Activated naive CD4-positive, alpha-beta T cell (primary cell): ENCODE measurements at places on chromosomes 1 and 21.

GRCh38 chr1:158425027-158425426 lies 1.0 kb downstream of the OR10K2 start:
- DNase-seq: no peak

- DNase-seq: peak; percentile 1
Observed at GRCh38 chr1:108200687-108201051, 526 bp upstream of the SLC25A24 start.

DNA sequence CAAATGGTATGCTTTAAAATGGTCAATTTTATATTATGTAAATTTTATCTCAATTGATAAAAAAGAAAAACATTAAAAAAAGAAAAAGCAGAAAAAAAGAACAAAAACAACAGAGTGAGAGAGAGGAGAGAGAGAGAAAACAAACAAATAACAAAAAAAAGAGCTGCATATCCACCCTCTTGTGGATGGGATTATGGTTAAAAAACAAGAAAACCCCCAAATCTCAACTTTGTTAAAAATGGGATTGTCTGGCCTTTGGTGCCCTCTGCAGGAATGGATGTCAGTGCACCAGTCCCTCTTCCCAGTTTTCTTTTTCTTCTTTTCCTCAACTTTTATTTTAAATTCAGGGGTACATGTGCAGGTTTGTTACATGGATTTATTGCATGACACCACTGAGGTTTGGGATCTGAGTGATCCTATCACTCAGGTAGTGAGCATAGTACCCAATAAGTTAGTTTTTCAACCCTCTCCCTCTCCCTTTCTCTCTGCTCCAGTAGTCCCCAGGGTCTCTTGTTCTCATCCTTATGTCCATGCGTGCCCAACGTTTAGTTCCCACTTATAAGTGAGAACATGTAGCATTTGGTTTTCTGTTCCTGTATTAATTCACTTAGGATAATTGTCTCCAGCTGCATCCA lies 28.1 kb downstream of the RNF187 start:
- DNase-seq: no peak

- DNase-seq: no peak
Observed at GRCh38 chr1:21188235-21188634, 11.5 kb upstream of the EIF4G3 start.

GRCh38 chr1:27517907-27518718 lies 28.1 kb upstream of the WASF2 start:
- DNase-seq: no peak

DNA sequence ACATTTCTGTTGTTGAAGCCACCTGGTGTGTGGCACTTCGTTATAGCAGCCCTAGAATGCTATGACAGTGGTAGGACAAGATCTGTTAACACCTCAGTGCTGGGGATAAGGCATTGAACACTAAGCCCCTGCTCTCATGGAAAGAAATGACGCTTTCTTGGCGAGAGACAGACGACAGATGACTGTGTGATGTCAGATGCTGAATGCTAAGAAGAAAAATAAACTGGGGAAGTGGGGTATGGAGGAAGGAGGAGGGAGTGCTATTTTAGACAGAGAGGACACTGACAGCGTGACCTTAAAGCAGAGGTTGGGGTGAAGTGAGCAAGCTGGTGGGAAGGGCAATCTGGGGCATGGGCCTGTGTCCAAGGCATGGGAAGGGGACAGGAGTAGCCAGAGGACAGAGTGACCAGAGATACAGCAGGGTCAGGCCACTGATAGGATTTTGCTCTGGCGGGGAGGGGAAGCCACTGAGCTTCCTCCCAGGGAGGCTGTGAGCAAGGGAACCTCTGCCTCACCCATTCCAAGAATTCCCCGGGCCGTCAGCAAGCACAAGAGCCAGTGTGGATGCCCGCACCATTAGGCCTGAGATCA lies 15.2 kb downstream of the DOP1B start:
- DNase-seq: no peak

DNA sequence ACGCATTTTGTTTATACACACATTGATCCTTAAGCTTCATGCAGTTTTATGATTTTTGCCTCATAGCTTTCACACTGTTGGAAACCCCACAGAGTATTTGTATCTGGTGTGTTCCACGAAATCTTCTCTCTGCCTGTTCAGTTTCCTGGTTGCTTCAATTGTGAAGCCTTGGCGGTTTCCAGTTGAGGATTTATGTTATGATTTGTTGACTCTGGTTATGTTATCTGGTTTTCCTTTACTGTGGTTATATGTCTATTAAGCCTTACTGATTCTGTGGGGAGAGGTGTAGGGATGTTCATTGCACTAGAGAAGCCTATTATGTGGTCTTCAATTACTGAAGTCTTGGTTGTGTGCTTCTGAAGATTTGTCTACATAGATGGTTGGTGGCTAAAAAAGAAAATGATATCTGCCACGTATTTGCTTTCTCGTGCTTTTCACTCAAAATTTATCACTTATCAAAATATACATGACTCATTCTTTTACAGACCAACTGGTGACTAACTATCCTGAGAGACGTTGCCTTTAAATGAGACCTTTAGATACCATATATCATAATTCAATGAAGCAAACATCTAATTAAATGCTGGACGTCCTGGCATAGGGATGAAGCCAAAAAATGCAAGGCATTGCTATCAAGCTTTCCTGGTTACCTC lies 488.0 kb upstream of the B3GALT2 start:
- no peak for DNase-seq

GRCh38 chr21:25682382-25682781 lies 43.3 kb downstream of the JAM2 start:
- no peak for DNase-seq

- DNase-seq: no peak
Observed at GRCh38 chr21:42591170-42591869, 62.1 kb upstream of the PDE9A start.

- no peak for DNase-seq
Observed at GRCh38 chr1:107479865-107480350, 339.1 kb downstream of the NTNG1 start.
